ENCODE measurements at places on chromosomes 6 and 20. TPM values are rescaled to one million over a fixed set of nuclear protein-coding genes. Genes with fewer than 3 reads are reported as not detected.

BPIFB2 gene
- total RNA-seq = 2.0 TPM

RNF144B gene
- 21.6 TPM for total RNA-seq

SLC22A7 gene
- total RNA-seq = not detected

TTLL9 gene
- total RNA-seq = 0.16 TPM

KHDC1L gene
- total RNA-seq = 0.32 TPM

CD164 gene
- 91.3 TPM for total RNA-seq

PNPLA1 gene
- 0.20 TPM for total RNA-seq

ANKRD66 gene
- total RNA-seq = not detected

BANF2 gene
- not detected for total RNA-seq

B3GAT2 gene
- not detected for total RNA-seq

MDFI gene
- 47.1 TPM for total RNA-seq

HLA-DRB1 gene
- total RNA-seq = 17.3 TPM

TCF21 gene
- 0.72 TPM for total RNA-seq

VPS16 gene
- total RNA-seq = 23.8 TPM

UNC93A gene
- 4.5 TPM for total RNA-seq

PPP1R3G gene
- 2.0 TPM for total RNA-seq

WFDC10B gene
- not detected for total RNA-seq

SIRT5 gene
- total RNA-seq = 7.2 TPM

IER3 gene
- 74.3 TPM for total RNA-seq

ZNF322 gene
- total RNA-seq = 6.4 TPM

F13A1 gene
- total RNA-seq = 2.8 TPM

SRMS gene
- 0.44 TPM for total RNA-seq

TDRD6 gene
- 0.08 TPM for total RNA-seq

ZFP64 gene
- 12.9 TPM for total RNA-seq

RRP36 gene
- 48.3 TPM for total RNA-seq

ZNFX1 gene
- total RNA-seq = 10.7 TPM

BNIP5 gene
- not detected for total RNA-seq

GSTA2 gene
- not detected for total RNA-seq

GPX6 gene
- total RNA-seq = not detected

ANKEF1 gene
- total RNA-seq = 6.7 TPM

ERVFRD-1 gene
- not detected for total RNA-seq

PI3 gene
- total RNA-seq = 1,694 TPM

PCSK2 gene
- 0.12 TPM for total RNA-seq

NMBR gene
- total RNA-seq = not detected

SPATS1 gene
- total RNA-seq = not detected

TRDN gene
- not detected for total RNA-seq

EYS gene
- total RNA-seq = not detected
